Activated CD4-positive, alpha-beta T cell treated with anti-CD3 and anti-CD28 coated beads for 36 hours (primary cell): ENCODE measurements at places on chromosomes 16 and 17. TPM values are rescaled to one million over a fixed set of nuclear protein-coding genes. Genes with fewer than 3 reads are reported as not detected.

The IL21R gene
- total RNA-seq, result 73.5 TPM

GRCh38 chr16:24358117-24358516 is 102.0 kb downstream of the CACNG3 start:
- H3K27ac ChIP-seq, result no peak overlapping the region
- H3K27me3 ChIP-seq, result peaks cover 13% of the 10 kb centered on the region
- no peaks in the 10 kb centered on the region for H3K4me1 ChIP-seq
- DNase-seq, result no peak
- H3K4me3 ChIP-seq, result no peak overlapping the region

GRCh38 chr17:72927760-72928159 is 164.7 kb downstream of the SLC39A11 start:
- peaks cover 5% of the 10 kb centered on the region for H3K36me3 ChIP-seq
- no peaks in the 10 kb centered on the region for H3K27me3 ChIP-seq
- no peak for DNase-seq
- peaks cover 14% of the 10 kb centered on the region for H3K4me1 ChIP-seq
- H3K4me3 ChIP-seq, result no peak overlapping the region

The DRC7 gene
- total RNA-seq, result not detected
